ENCODE measurements at places on chromosomes 3 and 15.
A peak's percentile ranks its signal among the peaks of the same experiment; 100 is the strongest.

DNA sequence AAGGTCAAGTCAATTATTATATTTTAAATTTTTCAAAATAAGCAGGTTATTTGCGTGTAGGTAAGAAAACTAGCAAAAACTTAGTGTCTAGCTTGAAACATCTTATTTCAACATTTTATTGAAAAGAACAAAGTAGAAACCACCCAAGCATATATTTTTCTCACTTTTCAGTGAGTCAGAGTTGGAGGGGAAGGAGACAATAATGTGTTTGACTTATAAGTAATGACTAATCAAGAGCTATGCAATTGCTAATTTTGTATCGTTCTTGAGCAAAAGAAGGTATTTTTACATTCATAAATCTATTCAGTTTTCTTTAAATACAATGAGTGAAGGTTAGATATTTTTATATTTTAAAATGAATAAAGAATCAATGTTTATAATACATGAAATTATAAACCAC lies 54.4 kb upstream of the P2RY1 start:
- DNase-seq, result no peak

DNA sequence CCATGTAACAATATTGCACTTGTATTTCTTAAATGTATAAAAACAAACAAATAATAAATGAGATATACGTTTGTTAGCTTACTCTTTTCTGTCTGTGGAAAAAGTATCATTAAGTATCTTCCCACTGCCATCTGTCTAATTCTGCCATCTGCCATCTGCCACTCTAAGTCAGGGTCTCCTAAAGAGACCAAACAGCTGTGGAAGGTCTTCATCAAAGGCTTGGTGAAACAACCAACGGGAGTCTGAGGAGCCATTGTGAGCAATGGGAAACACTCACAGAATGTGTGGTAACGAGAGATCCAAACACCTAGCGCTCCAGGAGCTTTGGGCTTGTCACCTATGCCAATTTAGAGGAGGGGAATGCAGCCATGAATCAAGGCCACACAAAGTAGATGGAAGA lies 28.7 kb upstream of the PFN2 start:
- DNase-seq, result no peak

DNA sequence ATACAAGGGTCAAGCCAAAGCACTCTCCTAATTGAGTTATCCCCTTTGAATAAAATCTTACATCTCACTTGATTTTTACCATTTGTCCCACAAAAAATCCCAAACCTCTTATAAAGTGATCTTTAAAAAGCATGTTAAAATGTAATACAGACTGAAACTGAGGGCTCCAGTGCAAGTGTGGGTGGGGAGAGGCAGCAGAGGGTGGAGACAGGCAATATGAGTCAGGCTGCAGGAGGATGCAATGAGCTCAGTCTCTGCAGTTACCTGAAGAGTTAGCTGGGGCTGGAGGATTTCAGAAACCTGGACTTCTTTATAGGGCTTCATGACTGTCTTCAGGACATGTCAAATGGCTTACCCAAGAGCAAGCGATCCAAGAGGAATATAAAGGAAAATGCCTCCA lies 14.2 kb upstream of the COLQ start:
- peak; percentile 12 for DNase-seq

DNA sequence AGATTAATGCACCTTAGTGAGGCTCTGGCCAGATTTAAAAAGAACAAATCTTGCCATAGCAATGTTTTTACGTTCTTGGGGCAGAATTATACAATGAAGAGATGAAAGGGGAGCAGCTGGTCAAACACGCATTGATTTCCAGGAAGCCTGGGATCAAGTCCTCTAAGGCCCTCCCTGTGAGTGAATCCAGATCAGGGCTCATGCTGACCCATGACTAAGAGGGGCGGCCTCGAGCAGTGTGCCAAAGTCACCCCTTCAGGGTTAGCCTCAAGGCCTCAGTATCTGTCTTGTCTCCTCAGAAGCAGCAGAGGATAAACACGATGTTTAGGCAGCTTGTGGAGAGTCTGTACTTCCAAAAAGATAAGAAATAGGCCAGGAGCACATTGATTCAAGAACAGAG lies 9.3 kb upstream of the RBP1 start:
- DNase-seq, result no peak

- no peak for DNase-seq
Measured at GRCh38 chr3:1406250-1406649, 313.4 kb downstream of the CNTN6 start.

All from stimulated activated CD8-positive, alpha-beta memory T cell treated with anti-CD3 and anti-CD28 coated beads, Interleukin-15, amount 100 ng/mL, for 48 hours (primary cell).